ENCODE measurements at places on chromosomes 2 and 18. TPM values are rescaled to one million over a fixed set of nuclear protein-coding genes. Genes with fewer than 3 reads are reported as not detected.

Gene CYP26B1
- total RNA-seq, result not detected

DNA sequence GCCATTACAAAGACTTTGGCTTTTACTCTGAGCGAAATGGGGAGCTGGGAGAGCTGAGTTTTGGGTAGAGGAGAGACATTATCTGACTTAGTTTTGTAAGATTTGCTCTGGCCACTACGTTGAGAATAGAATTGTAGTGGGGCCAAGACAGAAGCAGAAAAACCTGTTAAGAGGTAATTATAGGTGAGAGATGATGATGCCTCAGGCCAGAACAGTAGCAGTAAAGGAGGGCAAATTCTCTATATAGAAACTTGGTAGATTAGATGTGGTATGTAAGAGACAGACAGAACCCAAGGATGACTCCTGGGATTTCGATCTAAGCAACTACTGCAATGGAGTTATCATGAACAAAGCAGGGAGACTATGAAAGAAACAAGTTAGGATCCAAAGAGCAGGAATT, 17.4 kb upstream of the CREB1 start:
- DNase-seq, result no peak

GRCh38 chr18:23958036-23958435, 56.5 kb upstream of the TTC39C start:
- DNase-seq, result no peak

DNA sequence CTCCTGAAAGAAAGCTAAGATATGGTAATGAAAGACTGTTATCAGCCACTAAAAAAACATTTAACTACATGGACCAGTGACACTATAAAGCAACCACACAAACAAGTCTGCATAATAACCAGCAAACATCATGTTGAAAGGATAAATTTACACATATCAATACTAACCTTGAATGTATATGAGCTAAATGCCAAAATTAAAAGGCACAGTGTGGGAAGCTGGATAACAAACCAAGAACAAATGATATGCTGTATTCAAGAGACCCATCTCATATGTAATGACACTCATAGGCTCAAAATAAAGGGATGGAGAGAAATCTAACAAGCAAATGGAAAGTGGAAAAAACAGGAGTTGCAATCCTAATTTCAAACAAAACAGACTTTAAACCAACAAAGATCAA, 213.1 kb upstream of the CDH2 start:
- DNase-seq, result no peak

DNA sequence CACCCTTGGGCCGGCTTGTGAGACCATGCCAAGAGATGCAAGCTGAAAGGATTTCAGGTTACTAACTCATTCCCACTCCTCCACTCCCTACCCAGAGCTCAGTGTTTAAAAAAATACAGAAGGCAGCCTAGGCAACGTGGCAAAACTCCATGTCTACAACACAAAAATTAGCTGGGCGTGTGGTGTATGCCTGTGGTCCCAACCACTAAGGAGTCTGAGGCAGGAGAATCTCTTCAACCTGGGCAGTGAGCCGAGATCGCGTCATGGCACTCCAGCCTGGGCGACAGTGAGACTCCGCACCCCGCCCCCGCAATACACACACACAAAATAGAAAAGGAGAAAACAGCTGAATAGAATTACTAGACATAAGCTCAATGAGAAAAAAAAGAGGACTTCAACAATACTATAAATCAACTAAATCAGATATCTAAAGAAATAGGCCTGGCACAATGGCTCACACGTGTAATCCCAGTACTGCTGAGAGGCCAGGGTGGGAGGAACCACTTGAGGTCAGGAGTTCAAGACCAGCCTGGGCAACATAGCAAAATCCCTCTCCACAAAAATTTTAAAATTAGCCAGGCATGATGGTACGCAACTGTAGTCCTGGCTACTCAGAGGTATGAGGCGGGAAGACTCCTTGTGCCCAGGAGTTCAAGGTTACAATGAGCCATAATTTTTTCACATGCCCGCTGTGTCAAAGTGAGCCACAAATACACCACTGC, 10.1 kb downstream of the IWS1 start:
- DNase-seq, result no peak
